ENCODE measurements at places on chromosomes 1 and 21.

GRCh38 chr1:240073097-240073496 lies 18.6 kb upstream of the FMN2 start:
- DNase-seq: no peak

DNA sequence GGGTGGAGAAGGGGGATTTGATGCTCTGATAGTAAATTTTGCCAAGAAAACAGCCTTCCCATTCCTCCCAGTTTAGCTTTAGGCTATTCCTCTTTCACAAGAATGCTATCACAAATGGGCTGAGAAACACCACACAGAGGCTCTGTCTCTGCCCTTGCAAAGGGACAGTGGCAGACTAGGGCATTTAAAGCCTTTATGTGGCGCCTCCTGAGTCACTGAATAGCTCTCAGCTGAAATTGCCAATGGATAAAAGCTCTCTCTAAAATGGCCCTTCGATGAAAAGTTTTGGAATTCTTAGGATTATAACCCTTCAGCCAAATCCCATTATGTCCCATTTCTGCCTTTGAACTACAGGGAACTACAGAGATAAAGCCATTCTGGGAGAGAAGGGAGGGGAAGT lies 1000.4 kb downstream of the ADGRL2 start:
- DNase-seq: no peak

- no peak for DNase-seq
Measured at GRCh38 chr1:153493343-153493960, 33.0 kb upstream of the S100A7 start.

DNA sequence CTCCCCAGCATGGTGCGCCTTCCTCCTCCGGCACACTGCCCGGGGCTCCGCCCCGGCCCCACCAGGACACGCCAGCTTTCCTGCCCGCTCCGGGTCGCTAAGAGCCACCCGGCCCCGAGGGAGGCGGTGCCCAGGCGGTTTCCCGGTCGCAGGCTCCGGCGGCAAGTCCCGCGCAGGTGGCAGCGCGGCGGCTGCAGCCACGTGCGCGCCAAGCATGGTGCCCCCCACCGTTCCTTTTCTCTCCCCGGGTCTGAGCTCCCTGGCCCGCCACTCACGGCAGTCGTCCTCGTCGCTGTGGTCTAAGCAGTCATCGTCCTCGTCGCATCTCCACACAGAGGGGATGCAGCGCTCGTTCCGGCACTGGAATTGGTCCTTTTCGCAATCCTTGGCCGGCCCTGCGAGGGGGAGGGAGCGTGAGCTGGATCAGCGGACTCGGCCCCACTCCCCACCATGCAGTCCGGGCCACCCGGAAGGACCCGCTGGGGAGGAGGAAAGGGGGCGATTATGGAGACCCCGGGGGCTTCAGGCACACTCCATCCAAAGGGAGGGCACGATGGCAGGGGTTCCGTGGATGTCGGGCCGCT lies 1.2 kb downstream of the LRP8 start:
- no peak for DNase-seq

- no peak for DNase-seq
Measured at GRCh38 chr1:154846565-154847442, 23.3 kb downstream of the KCNN3 start.

DNA sequence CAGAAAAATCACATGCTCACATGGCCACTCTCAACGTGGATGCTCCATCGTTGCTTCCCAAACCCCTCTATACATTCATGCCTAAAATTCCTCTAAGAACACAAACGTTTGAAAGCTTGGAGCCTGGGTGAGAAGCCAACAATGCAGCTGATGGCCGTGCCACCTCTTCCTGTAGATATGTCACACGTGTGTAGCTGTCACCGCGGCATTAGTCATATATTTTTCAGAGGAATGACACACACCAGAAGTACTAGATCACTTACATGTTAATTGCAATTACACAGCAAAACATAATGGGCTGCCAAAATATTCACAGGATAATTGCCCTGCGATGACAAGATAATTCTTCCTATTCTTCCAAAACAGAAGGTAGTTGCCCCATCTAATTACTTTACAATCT lies 112.7 kb upstream of the BACE2 start:
- no peak for DNase-seq

DNA sequence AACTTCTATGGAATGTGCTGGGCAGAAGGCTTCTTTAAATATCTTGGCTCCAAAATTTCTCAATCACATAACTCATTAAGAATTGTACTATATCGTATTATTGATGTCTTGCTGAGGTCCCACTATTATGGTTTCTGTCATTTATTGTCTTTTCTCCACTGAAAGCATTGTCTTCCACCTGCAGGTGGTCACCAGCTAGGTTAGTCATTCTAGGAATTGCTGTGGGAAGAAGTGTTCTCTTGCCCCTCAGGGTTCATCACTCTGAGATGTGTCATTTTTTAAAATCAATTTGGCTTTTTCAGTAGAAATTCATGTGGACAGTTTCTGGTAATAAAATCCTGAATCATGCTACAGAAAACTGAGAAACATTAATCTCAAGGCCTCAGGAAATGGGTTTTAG lies 66.1 kb downstream of the NCAM2 start:
- no peak for DNase-seq

GRCh38 chr1:1218524-1219200 lies 4.7 kb upstream of the TNFRSF4 start:
- DNase-seq: no peak

All from GM10248 (cell line).